ENCODE measurements at places on chromosomes 1 and 21.

DNA sequence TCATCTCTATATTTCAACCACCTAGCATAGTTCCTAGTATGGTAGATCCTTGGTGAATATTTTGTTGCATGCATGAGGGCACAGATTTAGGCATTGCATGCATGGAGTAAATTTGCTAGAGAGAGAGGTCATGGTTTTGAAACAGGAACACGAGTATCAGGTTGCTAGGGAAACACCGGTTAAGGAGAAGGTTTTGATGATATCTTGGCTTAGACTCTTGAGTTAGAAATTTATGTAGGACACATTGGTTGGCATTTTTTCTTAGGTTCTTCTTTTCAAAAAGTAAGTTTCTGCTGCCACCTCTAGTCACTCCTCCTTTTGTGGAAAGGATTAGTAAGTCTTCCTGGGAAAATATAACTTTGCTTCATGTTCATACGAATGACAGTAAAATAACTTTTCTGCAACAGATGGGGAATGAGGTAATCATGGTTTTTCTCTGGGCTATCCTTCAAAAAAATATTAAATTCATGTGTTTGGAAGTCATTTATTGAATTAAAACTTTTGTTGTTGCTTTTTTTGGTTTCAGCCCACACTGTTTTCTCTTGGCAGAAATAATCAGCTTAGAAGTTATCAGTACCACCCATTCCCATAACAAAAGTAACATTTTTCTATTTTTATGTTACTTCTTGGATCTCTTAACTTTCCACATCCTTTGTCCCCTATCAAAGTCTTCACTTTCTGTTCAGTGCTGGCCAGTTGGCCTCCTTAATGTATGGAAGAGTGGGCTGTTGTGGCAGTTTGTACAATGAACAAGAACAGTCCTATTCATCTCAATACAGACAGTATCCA lies 97.3 kb downstream of the PLA2G4A start:
- DNase-seq, result no peak

GRCh38 chr21:38273745-38274542 lies 17.2 kb downstream of the KCNJ15 start:
- DNase-seq, result no peak

GRCh38 chr1:27122652-27123051 lies 32.3 kb downstream of the SLC9A1 start:
- DNase-seq, result no peak

- no peak for DNase-seq
These were observed 101.5 kb upstream of the IFFO2 start for GRCh38 chr1:19057784-19058475.

DNA sequence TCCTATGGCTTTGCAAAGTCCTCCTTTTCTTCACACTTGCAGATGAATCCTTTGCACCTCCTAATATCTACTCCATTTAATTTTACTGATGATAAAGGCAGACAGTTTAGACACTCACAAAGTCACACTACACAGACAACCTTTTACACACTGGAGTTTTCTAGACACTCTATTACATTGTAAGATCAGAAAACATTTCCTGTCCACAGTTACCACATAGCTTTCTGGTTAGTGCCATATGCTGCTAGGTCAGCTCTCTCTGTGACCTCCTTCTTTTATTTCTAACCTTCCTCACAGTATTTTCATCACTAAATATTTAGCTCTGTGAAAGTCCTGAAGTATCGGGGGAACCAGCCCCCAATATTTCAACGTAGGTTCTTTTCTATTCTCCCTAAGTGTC lies 5.1 kb downstream of the SH2D1B start:
- DNase-seq, result no peak

GRCh38 chr21:41338455-41338854 lies 21.9 kb downstream of the FAM3B start:
- no peak for DNase-seq

DNA sequence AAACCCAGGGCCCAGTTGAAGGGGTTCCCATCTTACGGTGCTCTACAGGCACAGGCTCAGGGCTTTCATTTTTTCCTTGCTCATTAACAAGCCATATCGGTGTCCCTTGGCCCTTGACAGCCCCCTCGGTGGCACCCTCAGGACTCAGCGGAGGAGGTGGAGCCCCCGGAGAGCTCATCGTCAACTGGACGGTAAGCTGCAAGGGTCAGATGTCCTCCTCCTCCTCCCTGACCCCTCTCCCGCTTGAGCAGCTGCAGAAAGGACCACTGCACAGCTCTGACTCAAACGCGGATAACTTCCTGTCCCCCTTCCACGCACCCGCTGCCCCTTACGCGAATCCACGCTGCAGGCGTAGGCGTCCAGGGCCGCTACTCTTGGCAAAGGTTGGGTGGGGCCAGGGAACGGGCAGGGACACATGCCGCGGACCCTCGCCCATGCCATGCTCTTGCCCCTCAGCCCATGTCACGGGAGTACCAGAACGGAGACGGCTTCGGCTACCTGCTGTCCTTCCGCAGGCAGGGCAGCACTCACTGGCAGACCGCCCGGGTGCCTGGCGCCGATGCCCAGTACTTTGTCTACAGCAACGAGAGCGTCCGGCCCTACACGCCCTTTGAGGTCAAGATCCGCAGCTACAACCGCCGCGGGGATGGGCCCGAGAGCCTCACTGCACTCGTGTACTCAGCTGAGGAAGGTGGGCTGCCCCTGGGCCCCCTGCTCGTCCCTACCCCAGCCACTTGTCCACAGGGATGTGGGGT lies 14.7 kb downstream of the TMEM81 start:
- DNase-seq, result no peak

DNA sequence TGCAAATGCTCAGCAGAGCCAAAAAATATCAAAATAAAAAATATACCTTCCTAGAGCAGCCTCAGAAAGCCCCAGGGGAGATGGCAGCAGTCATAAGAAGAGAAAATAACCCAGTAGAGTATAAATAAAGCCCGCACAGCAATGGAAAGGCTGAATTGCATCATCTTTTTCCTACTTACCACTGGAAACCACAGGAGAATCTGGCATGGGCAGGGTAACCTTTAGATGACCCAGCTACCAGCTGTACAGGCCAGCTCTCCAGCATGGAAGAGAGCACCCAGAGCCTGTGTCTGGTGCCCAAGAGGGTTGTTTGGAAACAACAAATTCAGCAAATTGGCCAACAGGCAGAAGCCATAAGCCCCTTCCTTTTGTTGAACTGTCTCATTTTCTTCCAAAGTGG lies 253.1 kb downstream of the OMA1 start:
- no peak for DNase-seq

DNA sequence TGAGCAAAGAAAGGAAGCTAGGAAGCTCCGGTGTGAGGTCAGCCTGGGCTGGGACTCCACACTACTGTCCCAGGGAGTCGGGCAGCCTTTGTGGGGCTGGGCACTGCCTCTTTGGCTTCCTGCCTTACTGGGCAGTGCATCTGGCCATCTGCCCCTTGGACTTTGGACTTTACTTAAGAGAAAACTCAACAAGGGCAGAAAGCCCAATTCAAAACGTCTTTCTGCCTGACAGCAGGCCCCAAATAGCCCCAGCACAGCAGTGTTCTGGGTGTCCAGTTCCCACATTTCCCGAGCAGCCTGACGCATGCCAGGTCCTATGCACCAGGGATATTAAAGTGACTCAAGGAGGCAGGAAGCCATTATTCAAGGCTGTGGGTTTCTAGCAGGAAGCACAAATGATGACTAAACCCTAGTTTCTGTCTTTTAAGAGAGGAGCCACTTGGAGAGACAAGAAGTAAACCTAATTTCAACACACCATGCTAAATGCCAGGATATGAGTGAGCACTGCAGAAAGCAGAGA lies 37.9 kb upstream of the EDEM3 start:
- DNase-seq, result no peak

DNA sequence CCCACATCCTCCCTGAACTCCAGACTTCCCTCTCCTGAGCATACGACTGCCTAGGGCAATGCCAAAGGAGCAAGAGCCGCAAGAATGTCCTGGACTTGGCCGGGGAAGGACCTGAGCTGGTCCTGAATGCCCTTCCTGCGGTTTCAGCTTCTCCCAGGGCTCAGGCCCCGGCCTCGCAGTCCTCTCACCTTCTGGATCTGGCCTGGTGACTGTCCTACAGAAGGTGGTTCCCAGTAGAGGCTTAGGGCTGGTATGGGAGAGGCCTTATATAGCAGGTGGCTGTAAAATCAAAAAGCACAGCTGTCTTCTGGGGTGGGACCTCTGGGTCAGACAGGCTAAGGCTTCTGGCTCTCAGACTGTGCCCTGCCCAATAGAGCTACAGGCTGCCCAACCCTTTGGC lies at the start of gene LYPD8:
LYPD8 (minus strand) TSS at position 243 of the 400 bp plus-strand sequence. CDS start 4,678 bp downstream, outside the sequence.
- DNase-seq, result no peak

GRCh38 chr1:67571406-67571805 lies 113.6 kb upstream of the GADD45A start:
- no peak for DNase-seq

- no peak for DNase-seq
These were observed 84.1 kb upstream of the VANGL1 start for GRCh38 chr1:115557715-115558114.

- peak; percentile 87 for DNase-seq
These were observed 20.9 kb upstream of the VPS13D start for GRCh38 chr1:12208764-12209494.

GRCh38 chr1:181127898-181128453 lies 39.5 kb downstream of the IER5 start:
- DNase-seq, result no peak

GRCh38 chr21:26946744-26947446 lies 20.0 kb downstream of the ADAMTS5 start:
- no peak for DNase-seq

DNA sequence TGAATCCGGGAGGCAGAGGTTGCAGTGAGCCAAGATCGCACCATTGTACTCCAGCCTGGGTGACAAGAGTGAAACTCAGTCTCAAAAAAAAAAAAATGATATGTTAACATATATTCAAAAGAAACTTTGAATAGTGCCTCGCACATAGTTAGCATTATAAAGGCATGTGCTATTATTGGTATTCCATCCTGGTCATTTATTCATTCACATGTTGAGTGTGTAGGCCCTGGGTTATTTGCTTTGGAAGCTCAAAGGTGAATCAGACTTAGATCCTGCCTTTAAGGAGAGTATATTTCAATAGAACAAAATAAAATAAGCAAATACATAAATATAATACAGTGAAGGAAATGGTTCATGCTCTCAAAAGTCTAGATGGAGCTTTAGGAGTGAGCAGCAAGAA lies 13.4 kb downstream of the SLC22A15 start:
- no peak for DNase-seq

DNA sequence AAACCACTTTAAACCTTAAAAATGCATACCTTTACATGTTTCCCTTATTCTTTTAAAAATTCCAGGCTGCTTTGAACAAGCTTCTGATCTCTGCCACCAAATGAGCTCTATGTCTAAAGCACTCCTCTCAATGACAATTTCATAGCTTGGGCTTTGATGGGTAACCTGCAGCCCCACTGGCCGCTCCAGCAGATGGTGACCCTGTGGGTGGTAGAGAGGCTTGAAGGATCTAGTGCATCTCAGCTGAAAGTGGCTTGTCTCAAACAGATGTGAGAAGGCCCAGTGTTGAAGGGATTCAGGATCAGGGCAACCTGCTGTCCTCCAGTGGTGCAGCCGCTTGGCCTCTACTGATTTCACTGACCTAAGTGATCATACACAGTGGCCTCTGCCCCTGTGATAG lies 84.7 kb upstream of the IRF2BP2 start:
- DNase-seq, result no peak
